Body of pancreas (tissue), 4 donors: ENCODE measurements at places on chromosomes 13 and 19. TPM values are rescaled to one million over a fixed set of nuclear protein-coding genes. Genes with fewer than 3 reads are reported as not detected.

The SIGLECL1 gene
- not detected for total RNA-seq

The TUBA3C gene
- total RNA-seq, result not detected

The C13orf42 gene
- total RNA-seq, result not detected

The PLEKHG2 gene
- total RNA-seq, result 6.7 TPM

The AMER2 gene
- not detected for total RNA-seq

The CGB3 gene
- total RNA-seq, result not detected

The EPSTI1 gene
- 6.6 TPM for total RNA-seq

GRCh38 chr13:113343692-113343968 is 20.3 kb downstream of the GRTP1 start:
- H3K4me1 ChIP-seq, result no peaks in the 10 kb centered on the region
- no peak overlapping the region for H3K27ac ChIP-seq
- no peak overlapping the region for H3K4me3 ChIP-seq

GRCh38 chr13:45320876-45321629 is 19.9 kb downstream of the TPT1 start:
- DNase-seq, result no peak
- H3K27ac ChIP-seq, result no peak overlapping the region
- no peaks in the 10 kb centered on the region for H3K36me3 ChIP-seq

DNA sequence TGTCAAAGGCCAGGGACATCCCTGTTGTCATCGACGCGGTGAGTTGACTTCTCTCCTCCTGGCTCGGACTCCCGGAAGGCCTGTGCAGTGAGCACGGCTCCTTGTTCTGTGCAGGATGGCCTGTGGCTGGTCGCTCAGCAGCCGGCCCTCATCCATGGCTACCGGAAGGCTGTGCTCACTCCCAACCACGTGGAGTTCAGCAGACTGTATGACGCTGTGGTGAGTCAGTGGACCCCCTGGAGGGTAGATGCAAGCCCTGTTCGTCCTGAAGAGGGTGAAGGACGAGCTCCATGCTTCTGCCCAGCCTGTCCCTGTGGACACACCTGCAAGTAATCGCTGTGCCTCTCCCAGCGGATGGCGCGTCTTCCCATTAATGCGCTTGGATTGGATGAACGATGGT is 19.2 kb downstream of the NAXD start:
- no peak for DNase-seq
- no peaks in the 10 kb centered on the region for H3K4me1 ChIP-seq
- no peaks in the 10 kb centered on the region for H3K27me3 ChIP-seq
- H3K27ac ChIP-seq, result no peak overlapping the region
- no peak overlapping the region for H3K4me3 ChIP-seq
- peaks cover 41% of the 10 kb centered on the region for H3K36me3 ChIP-seq

DNA sequence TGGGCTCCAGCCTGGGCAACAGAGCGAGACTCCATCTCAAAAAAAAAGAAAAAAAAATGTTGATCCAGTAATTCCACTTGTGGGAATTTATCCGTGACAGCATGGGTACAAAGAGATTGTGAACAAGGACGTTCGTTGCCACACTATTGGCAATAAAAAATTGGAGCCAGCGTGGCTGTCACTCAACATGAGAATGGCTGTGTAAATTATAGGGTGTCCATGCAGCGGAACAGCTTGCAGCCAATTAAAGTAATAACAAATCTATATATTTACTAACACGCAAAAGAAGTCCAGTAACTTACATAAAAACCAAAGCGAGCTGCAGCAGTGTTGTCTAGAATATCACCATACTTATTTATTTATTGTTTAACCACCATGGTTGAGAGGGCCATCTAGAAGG is 19.3 kb downstream of the DPF1 start:
- H3K4me3 ChIP-seq, result no peak overlapping the region
- H3K27me3 ChIP-seq, result no peaks in the 10 kb centered on the region
- H3K4me1 ChIP-seq, result no peaks in the 10 kb centered on the region
- no peak overlapping the region for H3K27ac ChIP-seq
- peaks cover 6% of the 10 kb centered on the region for H3K36me3 ChIP-seq

DNA sequence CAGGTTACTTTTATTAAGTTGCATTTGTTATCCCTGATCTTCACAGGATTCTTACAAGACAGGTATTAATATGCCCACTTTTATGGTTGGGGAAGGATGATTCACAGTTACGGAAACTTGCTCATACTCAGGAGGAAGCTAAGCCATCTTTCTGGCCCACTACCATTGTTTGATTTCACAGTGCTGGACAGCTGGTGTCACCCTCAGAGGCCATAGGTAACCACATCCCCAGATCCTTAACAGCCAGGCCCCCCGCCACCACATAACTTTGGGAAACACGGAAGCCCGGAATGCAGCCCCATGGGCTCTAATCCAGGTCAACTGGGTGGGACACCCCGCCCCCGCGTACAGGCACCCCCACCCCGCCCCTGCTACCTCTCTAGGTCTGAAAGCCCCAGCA is 119.7 kb downstream of the IRS2 start:
- DNase-seq, result no peak
- H3K4me1 ChIP-seq, result peaks cover 4% of the 10 kb centered on the region
- no peak overlapping the region for H3K4me3 ChIP-seq
- H3K27me3 ChIP-seq, result no peaks in the 10 kb centered on the region
- H3K36me3 ChIP-seq, result no peaks in the 10 kb centered on the region

- no peak overlapping the region for H3K27ac ChIP-seq
- no peaks in the 10 kb centered on the region for H3K36me3 ChIP-seq
- peaks cover 8% of the 10 kb centered on the region for H3K4me1 ChIP-seq
- no peak overlapping the region for H3K4me3 ChIP-seq
Measured at GRCh38 chr13:110349239-110349638, 42.2 kb downstream of the COL4A2 start.

GRCh38 chr13:66859078-66859477 is 371.1 kb downstream of the PCDH9 start:
- H3K36me3 ChIP-seq, result no peaks in the 10 kb centered on the region
- H3K27ac ChIP-seq, result no peak overlapping the region
- DNase-seq, result no peak
- no peak overlapping the region for H3K4me3 ChIP-seq

DNA sequence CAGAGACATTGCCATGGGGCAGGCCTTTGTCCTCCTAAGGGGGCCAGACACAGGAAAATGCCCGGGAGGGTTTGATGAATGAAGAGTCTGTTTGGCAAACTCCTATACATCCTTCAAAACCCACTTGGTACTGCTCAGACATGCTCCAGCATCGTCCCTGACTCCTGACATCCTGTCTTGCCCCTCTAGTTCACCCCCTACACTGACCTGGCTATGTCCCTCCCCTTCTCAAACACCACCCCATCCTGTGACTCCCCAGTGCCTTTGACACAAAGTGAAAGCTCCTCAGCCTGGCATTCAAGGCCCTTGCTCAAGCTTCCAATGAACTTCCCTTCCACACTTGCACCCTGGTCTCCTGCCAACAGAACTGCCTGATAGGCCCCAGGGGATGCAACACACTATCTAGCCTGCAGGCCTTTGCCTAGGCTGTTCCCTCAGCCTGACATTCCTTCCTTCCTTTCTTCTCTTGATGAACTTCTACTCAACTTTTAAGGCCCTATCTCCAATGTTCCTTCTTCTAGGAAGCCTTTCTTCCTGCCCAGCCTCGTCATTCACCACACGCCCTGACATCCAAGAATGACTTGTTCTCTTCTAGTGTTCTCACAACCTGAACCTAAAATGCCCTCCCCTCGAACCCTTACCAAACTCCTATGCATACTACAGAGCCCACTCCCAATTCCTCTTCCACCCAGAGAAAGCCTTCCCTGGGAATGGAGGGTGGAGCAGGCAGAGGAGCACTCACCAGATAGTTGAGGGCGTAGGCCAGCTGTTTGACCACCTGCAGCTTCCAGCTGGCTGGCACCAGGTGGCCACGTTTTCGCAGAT is 12.4 kb downstream of the JAK3 start:
- no peak overlapping the region for H3K4me3 ChIP-seq
- no peak overlapping the region for H3K27ac ChIP-seq
- no peaks in the 10 kb centered on the region for H3K27me3 ChIP-seq
- no peak for DNase-seq

GRCh38 chr13:94674609-94675348 is 37.6 kb downstream of the SOX21 start:
- H3K27me3 ChIP-seq, result no peaks in the 10 kb centered on the region
- no peaks in the 10 kb centered on the region for H3K36me3 ChIP-seq
- no peak overlapping the region for H3K27ac ChIP-seq
- no peaks in the 10 kb centered on the region for H3K4me1 ChIP-seq
- H3K4me3 ChIP-seq, result no peak overlapping the region

DNA sequence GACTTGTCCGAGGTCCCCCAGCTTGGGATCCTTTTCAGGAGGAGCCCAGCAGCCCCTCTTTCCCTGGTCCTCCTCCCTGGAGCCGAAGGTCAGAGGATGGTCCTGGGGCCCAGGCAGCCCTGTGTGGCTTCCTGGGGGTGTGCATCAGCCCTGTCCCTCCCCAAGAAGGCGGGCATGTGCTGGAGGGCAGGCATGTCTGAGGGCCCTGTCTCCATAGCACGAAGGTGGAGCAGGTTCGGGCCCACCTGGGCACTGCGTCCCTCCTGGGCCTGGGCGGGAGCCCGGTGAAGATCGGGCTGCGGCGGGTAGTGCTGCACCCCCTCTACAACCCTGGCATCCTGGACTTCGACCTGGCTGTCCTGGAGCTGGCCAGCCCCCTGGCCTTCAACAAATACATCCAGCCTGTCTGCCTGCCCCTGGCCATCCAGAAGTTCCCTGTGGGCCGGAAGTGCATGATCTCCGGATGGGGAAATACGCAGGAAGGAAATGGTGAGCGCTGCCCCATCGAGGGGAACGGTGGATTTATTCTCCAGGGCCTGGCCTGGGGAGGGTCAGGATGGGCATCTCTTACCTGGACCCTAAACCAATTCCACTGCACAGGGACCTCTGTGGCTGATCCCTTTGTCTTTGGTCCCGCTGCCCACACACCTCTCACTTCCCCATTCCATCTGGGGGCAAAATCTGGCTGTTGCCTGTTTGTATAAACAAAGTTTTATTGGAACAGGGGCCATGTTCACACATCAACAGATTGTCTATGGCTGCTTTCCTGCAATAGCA is 10.9 kb downstream of the TIMM13 start:
- no peak for DNase-seq
- no peaks in the 10 kb centered on the region for H3K36me3 ChIP-seq
- H3K4me3 ChIP-seq, result no peak overlapping the region
- no peaks in the 10 kb centered on the region for H3K27me3 ChIP-seq
- H3K27ac ChIP-seq, result no peak overlapping the region
- no peaks in the 10 kb centered on the region for H3K4me1 ChIP-seq

DNA sequence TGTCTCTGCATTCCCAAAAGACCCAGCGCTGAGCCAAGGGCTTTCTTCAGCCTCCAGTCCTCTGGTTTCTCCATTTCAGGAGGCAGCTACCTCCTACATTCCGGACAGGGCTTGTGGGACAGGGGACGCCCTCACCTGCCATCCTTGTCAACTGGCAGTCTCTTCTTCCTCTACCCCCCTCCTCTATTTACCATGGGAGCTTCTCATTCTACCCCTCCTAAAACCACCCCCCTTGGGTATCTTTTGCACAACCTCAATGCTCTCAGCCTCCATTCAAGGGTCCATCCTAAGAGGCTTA is 43.8 kb downstream of the ZNF93 start:
- H3K27ac ChIP-seq, result no peak overlapping the region
- H3K36me3 ChIP-seq, result no peaks in the 10 kb centered on the region
- H3K27me3 ChIP-seq, result no peaks in the 10 kb centered on the region
- DNase-seq, result no peak
- H3K4me1 ChIP-seq, result peaks cover 2% of the 10 kb centered on the region
- no peak overlapping the region for H3K4me3 ChIP-seq

DNA sequence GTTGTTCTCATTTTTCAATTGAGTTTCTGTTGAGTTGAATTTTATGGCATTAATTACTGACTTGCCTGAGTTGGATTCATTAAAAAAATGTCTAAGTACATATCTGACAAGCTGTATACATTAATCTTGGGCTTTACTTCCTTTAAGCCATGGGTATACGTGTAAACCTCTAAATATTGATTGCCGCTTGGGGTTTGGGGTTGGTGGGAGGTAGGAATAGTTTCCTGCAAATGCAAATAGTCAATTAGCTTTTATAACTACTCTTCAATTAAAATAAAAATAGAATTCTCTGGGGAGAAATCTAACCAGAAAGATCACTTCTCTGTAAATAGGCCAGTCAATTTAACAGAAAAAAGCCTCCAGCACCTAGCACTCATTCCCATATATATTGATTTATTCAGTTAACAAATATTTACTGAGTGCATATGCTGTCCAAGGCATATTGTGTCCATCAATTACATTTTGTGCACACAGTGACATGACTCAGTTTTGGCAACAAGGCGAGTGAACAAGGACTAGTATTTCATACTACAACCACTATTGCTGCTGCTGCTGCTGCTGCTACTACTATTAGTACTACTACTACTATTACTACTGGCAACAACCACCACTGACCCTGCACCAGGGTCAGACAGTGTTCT is 306.8 kb downstream of the RFC3 start:
- no peak overlapping the region for H3K27ac ChIP-seq
- no peaks in the 10 kb centered on the region for H3K36me3 ChIP-seq
- H3K4me1 ChIP-seq, result peaks cover 12% of the 10 kb centered on the region
- H3K27me3 ChIP-seq, result no peaks in the 10 kb centered on the region
- no peak for DNase-seq

DNA sequence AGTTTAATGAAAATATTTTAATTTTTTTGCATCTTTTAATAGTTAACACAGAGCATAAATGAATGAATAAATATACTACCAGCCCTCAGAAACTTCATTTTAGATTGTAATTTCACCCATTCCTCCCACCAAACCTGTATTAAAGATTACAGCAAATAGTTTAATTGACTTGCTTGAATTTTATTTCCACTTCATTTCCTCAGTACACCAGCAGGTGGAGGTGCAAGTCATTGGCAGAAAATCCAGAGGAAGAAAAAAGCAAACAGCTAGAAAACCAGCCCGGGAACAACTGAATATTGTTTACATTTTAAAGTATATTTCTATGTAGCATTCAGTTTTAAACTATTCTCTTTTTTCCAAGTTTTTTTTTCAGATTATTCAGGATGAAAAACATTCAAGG is 177.8 kb downstream of the OLFM4 start:
- no peak overlapping the region for H3K27ac ChIP-seq
- H3K4me3 ChIP-seq, result no peak overlapping the region
- DNase-seq, result no peak
- H3K27me3 ChIP-seq, result no peaks in the 10 kb centered on the region

GRCh38 chr19:4795400-4795799 is 3.9 kb downstream of the FEM1A start:
- H3K4me3 ChIP-seq, result no peak overlapping the region
- H3K27ac ChIP-seq, result no peak overlapping the region
- DNase-seq, result no peak
- peaks cover 53% of the 10 kb centered on the region for H3K4me1 ChIP-seq
- no peaks in the 10 kb centered on the region for H3K27me3 ChIP-seq

GRCh38 chr13:99484473-99484872 is 16.8 kb upstream of the TM9SF2 start:
- H3K36me3 ChIP-seq, result no peaks in the 10 kb centered on the region
- DNase-seq, result no peak
- no peak overlapping the region for H3K4me3 ChIP-seq
- no peaks in the 10 kb centered on the region for H3K27me3 ChIP-seq

DNA sequence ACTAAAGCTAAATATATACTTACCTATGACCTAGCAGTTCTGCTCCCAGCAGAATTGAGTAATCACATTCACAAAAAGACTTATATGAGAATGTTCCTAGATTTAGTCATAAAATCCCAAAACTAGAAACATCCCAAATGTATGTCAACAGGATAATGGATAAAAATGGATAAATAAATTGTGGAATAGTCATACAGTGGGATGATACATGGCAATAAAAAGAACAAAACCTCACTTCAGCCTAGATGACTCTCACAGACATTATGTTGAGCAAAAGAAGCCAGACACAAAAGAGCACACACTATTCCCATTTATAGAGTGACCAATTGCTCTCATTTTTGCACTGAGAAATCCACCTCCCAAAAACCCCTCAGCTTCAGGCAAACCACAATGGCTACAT is 352.4 kb upstream of the HTR2A start:
- no peaks in the 10 kb centered on the region for H3K4me1 ChIP-seq
- H3K36me3 ChIP-seq, result no peaks in the 10 kb centered on the region
- no peaks in the 10 kb centered on the region for H3K27me3 ChIP-seq
